ENCODE measurements at places on chromosomes 4 and X.

DNA sequence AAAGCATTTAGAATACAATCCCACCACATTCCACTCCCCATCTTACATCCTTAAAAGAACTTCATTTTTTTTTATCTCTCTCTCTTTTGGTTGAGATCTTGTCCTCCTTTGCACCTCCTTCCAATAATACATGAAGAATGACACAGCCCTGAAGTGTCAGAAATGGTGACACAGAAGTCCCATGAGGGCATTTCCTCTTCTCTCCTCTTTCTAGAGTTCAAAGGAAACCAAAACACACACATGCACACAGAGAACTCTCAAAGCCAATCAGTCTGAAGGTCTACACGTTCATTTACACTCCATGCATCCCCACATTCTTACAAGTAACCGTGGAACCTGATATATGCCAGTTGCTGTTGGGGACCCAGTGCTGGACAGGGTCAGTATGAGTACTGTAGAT is 450.7 kb downstream of the HNRNPD start:
- DNase-seq = no peak

- DNase-seq = no peak
Measured at GRCh38 chrX:37666516-37666915, 19.1 kb upstream of the XK start.

DNA sequence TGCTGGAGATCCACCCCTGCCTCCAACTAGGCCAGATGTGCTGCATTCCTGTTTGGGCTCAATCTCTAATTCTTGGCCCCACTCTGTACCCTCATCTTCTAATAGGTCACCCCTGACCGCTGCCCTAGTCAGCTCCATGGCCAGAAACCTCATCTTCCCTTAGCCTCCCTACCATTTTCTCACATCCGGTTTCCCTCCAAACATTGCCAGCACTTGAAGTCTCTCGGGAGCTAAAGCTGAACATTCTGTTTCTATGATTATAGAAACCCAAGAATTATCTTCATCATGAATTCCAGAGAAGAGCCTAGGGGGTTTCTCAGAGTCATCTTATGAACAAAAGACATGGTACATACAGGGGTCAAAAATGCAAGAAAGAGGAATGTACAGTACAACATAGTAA is 179.7 kb downstream of the AMELX start:
- no peak for DNase-seq

DNA sequence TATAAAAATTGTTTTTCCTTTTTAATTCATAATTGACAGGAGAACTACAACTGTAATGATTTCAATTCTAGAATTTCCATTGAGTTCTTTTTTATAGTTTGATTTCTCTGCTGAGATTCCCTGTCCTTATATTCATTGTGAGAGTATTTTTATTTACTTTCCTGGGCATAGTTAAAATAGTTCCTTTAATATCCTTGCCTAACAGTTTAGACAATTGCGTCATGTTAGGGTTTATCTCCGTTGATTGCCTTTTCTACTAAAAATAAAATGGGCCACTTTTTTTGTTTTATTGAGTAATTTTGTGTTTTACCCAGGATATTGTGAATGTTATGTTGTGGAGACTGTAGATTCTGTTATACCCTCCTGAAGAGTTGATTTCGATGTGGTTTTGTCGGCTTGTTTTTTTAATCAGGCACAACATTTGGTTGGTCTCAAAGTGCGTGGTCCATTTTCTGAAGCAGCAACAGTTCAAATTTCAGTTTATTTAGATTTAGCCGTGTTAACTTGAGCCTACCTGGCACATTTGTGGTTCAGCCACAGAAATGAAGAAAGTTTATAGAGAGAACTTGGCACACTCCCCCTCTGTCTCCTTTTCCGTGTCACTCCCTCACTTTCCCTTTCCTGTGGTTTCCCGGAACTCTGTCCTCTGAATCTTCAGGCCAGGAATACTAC is 16.0 kb upstream of the PRRG1 start:
- no peak for DNase-seq

DNA sequence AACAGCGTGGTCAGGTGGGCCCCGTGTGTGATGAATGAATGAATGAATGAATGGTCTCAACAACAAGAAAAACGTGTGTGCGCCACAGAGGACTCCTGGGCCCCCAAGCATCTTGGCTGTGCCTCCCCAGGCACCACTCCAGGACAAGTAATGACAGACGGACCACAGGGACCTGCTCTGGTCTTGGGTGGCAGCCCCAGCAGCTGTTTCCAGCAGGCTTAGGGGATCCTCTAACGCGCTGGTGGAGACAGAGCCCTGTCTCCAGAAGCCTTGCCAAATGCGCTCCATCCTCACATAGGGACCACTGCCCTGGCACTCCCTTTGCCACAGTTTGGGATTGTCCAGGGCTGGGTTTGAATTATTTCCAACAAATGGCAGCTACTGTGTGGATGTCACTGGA is 39.1 kb downstream of the PSAPL1 start:
- no peak for DNase-seq

DNA sequence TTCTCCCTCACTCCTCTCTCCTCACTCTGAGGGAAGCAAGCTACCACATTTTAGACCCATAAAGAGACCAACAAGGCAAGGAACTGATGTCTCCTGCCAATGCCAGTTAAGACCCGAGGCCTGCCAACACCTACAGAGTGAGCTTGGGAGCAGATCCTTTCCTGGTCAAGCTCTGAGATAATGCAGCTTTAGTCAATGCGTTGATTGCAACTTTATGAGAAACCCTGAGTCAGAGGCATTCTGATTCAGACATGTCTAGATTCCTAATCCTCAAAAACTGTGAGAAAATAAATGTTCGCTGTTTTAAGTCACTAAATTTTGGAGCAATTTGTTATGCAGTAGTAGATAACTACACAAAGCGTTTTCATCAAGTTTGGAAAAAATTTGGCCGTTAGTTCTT is 115.5 kb downstream of the JADE1 start:
- no peak for DNase-seq

GRCh38 chrX:290476-291166 is 9.4 kb downstream of the PLCXD1 start:
- DNase-seq = no peak

DNA sequence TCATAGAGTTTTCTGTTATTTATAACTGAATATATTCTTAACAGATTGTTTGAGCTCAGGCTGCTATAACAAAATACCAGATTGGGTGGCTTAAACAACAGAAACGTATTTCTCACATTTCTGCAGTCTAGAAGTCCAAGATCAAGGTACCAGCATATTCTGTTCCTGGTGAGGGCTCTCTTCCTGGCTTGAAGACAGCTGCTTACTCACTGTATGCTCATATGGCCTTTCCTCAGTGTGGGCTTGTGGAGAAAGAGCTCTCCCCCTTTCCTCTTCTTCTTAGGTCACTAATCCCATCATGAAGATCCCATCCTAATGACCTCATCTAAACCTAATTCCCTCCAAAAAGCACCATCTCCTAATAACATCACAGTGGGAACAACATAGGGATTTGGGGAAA is 117.8 kb downstream of the RASGEF1B start:
- DNase-seq = no peak

DNA sequence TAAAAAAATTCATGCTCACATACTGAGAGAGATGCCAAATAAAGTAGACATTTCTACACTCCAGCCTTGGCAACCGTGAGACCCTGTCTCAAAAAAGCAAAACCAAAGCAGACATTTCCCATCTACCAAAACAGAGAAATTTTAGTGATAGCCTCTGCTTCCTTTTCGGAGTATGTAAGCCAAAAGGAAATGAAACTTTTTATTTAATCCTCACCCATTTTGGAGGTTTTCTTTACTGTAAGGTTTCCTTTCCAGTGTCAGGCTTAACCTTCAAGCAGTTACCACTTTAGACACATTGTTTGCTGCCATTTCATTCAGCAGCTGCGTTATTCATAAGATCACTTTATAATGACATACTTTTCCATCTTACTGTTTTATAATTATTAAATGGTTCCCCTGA is 15.9 kb downstream of the ADD1 start:
- no peak for DNase-seq

DNA sequence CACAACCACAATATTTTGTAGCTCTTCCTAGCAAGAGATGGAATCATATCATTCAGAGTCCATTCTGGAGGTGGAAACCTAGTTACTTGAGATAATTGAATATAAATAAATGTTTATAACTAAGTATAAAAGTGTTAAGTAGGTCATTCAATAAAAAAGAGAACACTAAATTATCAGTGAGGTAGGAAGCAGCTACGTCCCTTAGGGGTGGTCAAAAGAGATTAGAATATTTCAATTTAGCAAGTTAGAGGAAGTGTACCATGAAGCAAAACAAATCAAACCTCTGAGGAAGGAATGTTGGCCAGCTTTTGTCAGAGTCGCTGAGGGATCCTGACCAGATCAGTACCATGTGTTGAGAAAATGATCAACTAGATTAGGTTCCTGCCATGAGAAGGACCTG is 38.0 kb downstream of the GK2 start:
- no peak for DNase-seq

DNA sequence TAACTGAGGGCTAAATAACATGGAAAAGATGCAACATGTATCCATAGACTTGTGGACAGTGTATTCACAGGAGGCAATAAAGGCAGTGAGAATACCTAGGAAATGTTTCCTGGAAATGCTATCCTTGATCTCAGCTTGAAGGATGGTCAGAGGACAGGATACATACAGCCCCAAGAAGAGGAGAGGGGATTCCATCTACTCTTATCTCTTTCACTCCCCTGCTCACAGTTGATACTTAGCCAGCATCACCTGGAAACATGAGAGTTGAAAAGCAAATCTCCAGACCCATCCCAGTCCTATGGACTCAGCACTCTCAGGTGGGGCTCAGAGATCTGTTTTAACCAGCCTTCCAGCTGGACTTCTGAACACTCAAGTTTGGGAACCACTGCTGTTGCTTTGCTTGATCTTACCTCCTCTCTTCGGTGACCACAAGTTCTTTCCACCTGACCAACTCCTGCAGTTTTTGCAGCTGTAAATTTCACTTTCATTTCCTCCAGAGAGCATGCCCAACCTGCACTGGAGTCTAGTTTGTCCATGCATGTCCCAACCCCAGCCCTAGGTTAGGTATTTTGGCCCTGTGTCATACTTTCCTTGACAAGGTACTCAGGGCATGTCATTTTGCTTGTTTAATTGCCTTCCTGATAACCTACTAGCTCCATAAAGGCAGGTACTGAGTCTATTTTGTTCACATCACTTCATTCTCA is 10.4 kb downstream of the RELL1 start:
- no peak for DNase-seq

DNA sequence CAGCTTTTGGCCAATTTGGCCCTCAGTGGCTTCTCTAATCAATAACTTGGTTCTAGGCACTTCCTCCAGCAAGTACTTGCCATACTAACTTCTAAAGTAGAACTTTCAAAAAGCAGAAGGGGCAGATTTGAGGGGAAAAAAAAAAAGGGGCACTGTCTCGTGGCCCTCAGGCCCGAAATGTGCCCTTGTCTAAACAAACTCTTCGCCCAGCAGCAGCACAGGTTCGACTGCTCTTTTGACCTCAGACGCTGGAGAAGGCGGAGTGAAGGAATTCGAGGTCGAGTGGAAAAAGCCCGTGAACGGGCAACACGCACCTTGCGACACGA is 775 bp downstream of the GRPEL1 start:
- DNase-seq = no peak

- DNase-seq = no peak
Measured at GRCh38 chr4:182369211-182369610, 126.0 kb downstream of the TENM3 start.

GRCh38 chrX:65910899-65911298 is 129.0 kb downstream of the VSIG4 start:
- no peak for DNase-seq

GRCh38 chrX:7110821-7111276 is 36.7 kb upstream of the STS start:
- no peak for DNase-seq

GRCh38 chrX:119784747-119785446 is 6.5 kb downstream of the RPL39 start:
- no peak for DNase-seq

- no peak for DNase-seq
Measured at GRCh38 chr4:113674733-113675132, 86.8 kb downstream of the CAMK2D start.

All from stimulated activated CD8-positive, alpha-beta memory T cell treated with anti-CD3 and anti-CD28 coated beads, Interleukin-15, amount 100 ng/mL, for 48 hours (primary cell).